ENCODE measurements at places on chromosomes 2 and 18.
A peak's percentile ranks its signal among the peaks of the same experiment; 100 is the strongest.

DNA sequence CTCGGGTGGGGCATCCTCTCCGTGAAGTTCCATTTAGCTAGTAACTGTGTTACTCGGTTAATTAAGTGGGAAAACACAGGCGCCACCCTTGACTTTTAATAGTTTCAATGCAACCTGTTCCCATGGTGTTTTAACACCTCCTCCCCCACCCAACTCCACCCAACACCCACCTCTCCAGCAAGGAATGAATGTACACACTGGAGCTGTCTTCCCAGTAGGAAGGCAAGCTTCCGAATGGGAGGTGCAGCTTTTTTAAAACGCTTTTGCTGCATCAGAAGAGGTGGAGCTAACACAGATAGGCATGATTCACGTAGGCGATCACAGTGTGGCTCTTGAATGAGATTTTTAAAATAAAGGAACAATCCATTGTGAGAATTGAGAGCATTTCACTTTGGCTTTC is 73.8 kb upstream of the AGAP1 start:
- DNase-seq: no peak

DNA sequence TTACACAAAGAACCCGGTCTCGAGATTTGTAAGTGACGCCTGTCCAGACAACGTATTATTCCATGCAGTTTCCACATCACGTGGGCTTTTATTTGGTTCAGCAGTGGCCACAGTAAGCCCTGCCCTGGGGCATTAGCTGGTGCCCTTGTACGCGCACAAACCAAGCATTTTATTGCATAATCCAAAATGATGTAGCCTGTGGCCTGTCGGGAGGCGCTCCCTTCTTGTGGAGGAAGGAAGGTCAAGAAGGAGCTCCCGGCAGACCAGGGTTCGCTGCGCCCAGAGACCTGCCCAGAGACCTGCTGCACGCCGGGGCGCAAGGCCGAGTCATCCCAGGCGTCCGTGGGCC is 179.6 kb upstream of the ALKAL2 start:
- DNase-seq: no peak

DNA sequence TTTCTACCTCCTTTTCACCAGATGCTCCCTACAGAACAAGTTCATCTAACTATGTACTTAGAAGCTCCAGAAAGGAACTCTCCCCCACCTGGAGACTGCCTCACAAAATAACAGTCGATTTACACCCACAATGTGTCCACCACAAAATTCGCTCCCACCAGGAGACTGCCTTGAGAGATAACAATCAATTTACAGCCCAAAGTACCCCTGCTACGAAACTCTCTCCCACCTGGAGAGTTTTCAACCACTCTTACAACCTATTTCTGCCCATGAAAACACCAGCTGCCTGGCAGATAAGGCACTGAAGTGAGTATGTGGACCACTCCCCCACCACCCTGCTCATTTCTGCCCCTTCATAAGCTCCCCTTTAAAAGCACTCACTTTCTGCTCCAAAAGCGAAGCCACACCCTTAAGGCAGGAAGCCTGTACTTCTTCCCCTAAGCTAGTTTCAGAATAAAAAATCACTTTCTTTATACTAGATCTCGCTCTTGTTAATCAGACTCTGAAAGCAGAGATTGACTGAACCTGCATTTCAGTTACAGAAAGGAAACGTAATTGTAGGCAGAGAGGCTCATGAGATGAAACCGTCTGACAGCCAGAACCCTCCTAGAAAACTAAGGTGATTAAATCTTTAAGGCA is 94.4 kb upstream of the RBBP8 start:
- no peak for DNase-seq

DNA sequence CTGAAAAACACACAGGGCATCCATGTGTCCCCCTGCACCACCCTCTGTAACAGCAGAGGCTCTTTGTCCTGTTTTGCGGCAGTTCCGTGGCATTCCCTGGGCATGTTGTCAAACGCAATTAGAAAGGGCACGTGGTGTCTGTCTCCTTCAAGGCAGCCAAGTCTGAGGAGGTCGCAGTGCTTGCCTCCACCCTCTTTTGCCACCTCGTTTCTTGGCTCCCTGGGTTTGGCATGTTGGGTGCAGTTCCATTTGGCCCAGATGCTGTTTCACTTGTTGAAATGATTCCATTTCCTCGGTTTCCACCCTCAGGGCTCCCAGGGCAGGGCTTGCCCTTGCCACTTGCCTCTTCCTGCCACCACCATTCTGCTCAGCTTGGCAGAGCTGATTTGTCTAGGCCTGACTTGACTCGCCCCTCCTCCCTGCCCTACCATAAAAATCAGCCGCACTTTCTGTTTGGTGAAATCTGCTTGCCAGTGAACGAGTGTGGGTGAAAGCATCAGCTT is 12.4 kb downstream of the CCL20 start:
- no peak for DNase-seq

DNA sequence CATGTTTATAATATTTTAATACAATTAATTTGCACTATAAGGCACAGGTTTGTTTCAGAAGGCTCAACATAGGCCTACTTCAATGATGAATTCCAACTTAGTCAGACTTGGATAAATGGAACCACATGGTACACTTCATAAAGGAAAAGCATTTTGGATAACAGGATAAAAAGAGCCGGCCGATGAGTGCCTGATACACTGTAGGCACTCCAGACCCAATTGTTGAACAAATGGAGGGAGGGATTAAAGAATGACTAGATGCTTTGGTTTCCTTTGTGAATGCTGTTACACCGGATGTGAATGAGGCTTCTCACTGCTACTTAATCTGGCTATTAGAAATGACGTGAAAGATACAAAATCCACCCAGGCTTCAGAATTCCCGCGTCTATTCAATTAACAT is 104.1 kb upstream of the KCTD1 start:
- no peak for DNase-seq

DNA sequence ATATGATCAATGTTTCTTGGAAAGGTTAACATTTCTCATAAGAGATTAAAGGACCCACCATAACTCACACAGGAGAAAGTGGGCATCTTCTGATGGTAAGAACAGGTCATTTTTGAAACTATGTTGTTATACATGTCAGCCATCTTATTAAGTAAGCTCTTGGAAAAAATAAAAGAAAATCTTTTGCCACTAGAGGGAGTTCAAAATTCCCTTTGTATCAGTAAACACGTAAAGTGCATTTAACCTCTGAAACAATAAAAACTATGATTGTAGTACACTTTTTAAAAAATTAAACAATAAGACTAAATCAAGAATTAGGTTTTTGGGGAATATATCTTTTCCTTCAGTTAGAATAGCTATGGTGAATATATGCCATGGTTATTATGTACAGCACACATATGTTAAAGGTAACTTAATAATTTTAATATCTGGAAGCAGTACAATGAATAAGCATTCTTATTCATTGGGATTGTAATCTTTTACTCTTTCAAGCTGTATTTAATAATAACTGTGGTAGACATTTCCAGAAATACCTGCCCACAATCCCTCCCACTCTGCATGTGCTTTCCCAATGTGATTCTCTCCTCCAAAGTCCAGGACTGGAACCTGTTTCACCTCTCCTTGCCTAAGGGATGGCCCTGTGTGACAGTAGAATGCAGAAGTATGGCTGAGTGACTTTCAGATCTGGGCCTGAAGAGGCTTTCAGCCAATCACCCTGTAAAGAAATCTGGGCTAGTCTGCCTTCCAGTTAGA is 64.2 kb downstream of the RBMS1 start:
- peak; percentile 83 for DNase-seq

DNA sequence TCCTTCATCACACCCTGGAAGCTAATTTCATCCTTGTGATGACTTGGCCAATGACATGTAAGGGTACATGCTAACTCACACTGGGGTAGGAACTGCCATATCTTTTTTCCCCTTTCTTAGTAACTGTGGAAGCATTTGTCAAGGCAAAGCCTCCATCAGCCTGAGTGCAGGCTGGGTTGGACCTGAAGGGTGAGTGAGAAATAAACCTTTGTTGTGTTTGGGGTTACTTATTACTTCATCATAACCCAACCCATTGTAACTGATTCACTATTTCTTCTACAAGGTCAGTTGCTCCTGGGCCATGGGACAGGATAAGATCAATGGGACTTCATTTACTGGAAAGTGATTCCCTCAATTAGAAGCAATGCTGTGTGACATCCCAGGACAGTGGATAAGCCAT is 108.4 kb downstream of the COL6A3 start:
- DNase-seq: no peak

DNA sequence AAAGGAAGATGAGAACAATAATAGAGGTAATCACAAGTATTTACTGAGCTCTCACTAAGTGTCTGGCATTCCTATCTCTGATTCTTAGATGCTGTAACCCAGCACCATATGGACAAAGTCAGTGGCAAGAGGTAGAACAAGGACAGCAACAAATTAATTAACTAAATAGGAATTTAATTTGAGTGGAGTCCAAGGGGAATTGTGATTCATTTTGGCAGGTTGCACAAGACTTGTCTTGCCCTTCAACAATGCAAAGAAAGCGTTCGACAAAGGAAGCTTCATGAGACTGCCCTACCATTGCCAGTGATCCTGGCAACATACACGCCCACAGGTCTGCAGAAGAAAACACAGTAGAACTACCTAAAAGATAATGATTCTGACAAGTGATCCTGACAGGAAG is 221.6 kb downstream of the RBM43 start:
- DNase-seq: peak; percentile 82

- no peak for DNase-seq
Observed at GRCh38 chr18:59085126-59085794, 54.4 kb upstream of the SEC11C start.

GRCh38 chr2:157523270-157524247 is 79.7 kb upstream of the CYTIP start:
- no peak for DNase-seq

GRCh38 chr18:70377317-70377799 is 88.5 kb downstream of the SOCS6 start:
- peak; percentile 36 for DNase-seq

GRCh38 chr2:64975232-64975821 is 13.9 kb upstream of the SLC1A4 start:
- peak; percentile 41 for DNase-seq

GRCh38 chr2:134120406-134120732 is 133.5 kb upstream of the MGAT5 start:
- no peak for DNase-seq

DNA sequence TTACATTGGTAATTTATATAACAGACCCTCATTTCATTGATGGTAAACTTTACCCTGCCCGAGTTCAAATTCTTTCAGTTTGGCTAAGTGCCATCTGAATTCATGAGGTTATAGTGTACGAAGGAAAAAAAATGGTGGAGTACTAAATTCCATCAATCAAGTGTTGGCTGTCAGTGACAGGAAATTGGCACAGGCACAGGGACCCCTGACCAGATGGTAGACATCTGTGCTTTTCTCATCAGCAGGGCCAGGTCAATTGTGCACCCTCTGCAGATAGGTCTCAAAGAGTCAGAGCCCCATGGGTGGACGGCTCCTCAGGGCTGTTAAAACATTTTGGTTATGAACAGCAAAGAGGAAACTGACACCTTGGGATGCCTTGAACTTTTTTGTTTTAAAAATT is 439.2 kb downstream of the SETBP1 start:
- DNase-seq: no peak

DNA sequence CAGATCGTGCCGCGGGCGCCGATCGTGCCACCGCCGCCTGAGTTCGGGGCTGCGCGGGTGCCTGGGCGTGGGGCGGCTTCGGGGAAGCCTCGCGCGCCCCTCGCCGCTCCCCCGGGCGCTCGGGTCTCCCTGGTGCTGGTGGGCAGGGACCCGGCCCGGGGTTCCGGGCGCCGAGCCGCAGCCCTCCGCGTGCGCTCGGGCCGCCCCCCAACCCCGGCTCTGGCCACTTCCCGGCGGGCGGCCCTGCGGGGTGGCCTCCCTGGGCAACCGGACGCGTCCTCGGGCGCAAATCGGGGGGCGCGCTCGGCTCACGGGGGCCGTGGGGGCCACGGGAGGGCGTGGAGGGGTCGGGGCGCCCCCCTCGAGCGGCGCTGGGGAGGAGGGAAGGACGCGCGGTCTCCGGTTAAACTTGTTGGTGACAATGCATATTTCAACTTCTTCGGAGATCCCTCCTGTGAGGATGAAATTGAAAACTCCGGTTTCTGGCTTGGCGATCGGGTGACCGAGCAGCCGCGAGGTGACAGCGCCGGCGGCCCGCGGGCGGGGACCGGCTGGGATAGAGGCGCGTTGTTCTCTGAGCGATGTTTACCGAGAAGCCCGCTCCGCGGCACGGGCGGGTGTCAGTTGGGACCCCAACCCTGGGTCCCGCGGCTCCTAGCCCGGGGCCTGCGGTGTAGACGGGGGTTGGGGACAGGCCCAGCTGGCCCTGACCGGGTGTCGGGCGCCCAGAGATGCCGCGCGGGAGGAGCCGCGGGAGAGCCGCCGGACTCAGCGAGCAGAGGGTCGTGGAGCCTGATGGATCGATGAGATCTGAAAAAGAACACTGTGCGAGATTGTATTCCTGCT is 676 bp downstream of the SH3BP4 start:
- no peak for DNase-seq

- no peak for DNase-seq
Observed at GRCh38 chr2:198534756-198535155, 730.4 kb downstream of the PLCL1 start.

DNA sequence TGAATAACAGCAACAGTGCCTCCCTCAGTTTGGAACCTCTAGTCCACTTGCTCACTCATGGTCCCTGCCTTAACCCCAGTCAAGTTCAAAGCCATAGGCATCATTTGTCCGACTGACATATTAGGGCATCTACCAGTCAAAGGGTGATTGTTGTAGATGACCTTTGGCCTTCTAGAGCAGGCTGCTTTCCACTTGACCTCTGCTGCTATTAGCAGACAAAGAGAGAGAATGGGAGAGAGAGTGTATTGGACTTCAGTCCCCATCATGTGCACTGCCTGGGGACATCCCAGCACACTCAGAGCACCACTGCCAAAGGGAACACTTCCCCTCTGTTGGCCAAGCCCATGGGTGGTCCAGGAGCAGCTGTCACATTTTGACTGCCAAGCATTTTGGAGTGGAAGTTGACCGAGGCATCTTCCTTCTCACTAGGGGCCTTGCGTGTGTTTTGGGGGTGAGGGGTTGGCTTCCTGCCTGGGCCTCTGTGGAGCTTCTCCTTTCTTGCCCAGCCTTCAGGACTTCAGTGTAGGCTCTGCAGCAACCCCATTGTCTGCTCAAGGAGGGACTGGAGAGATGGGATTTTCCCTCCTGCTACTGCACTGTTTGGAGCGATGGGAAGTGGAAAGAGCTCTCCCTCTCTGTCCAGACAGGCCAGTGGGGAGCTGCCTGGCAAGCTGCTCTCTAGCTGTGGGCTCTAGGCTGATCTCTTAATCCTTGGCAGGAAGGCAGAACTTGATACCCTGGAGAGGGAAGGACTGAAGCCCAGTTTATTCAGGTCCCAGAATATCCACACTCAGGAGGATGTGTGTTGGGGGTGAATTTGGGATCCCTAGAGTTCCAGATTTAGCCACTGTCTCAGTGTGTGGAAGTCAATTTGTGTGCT is 68.1 kb downstream of the TMEM247 start:
- DNase-seq: no peak

DNA sequence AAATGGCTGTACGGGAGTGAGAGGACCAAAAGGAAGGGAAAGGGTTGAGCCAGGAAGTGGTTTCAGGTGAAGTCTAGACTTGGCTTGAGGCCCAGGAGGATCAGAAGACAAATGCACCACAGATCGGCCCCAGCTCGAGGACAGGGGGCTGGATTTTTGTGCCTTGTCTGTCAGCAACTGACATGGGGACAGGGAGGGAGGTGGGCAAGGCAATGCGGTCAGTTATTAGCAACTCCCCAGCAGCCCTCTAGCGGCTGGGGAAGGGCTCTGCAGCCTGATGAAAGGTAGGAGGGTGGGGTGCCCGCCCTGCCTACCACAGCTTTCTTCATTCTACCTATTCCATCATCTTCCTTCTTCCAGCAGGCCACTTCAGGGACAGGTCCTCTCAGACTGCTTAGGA is 50.0 kb downstream of the CPO start:
- peak; percentile 24 for DNase-seq
